ENCODE measurements at places on chromosomes 3 and 15. TPM values are rescaled to one million over a fixed set of nuclear protein-coding genes. Genes with fewer than 3 reads are reported as not detected.

The GHSR gene
- total RNA-seq = not detected

The ZNF502 gene
- total RNA-seq = 1.8 TPM

The SERINC4 gene
- total RNA-seq = not detected

The CPEB1 gene
- 2.8 TPM for total RNA-seq

The ADIPOQ gene
- total RNA-seq = not detected

The KNSTRN gene
- total RNA-seq = 50.0 TPM
